ENCODE measurements at places on chromosomes 13 and 19.

GRCh38 chr13:52160053-52160452, 656 bp upstream of the NEK3 start:
- no peak for DNase-seq

GRCh38 chr19:52664461-52664860, 26.3 kb upstream of the ZNF83 start:
- no peak for DNase-seq

DNA sequence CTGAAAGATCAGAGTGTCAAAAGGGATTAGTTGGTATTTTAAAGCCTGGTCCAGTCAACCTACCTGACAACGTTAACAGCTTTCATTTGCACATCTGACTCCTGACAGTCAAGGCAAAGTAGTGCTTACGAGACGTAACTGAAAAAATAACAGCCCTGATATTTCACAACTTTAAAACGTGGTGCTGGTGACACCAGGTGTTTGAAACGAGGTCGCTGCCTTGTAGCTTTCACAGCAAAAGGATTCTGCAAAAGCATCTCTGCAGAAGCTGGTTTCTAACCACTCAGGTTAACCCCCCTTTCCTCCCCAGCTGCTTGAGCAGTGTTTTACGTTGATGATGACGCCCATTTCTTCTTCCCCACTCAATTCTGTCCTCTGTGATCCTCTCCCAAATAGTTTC, 23.3 kb downstream of the GGACT start:
- DNase-seq = no peak

GRCh38 chr19:44875666-44876451, 15.2 kb upstream of the TOMM40 start:
- peak; percentile 36 for DNase-seq

DNA sequence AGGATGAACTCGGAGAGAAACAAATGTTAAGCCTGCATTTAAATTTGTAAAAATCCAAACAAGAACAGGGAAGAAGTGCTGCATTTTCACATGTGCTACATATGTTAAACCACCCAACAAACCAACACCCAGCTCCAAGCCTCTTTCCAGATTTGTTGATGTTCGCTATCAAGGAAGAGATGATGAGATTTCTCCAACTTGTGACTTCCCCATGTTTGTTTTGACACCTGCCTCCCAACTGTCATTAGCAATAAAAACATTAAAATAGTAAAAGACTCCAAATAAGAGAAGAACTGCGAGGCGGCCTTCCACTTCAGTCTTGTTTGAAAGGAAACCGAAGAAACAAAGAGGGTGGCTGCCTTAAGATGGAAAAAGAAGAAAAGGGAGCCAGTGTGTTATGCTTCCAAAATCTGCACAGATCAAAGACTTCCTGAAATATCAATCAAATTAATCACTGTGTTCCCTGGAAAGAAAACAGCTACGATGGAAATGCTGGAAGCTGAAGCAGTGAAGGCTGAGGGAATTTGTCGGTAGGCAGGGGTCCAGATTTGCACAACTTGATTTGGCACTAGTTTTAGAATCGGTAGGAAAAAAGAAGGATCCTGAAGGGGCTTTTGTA, 14.0 kb upstream of the GGACT start:
- no peak for DNase-seq

DNA sequence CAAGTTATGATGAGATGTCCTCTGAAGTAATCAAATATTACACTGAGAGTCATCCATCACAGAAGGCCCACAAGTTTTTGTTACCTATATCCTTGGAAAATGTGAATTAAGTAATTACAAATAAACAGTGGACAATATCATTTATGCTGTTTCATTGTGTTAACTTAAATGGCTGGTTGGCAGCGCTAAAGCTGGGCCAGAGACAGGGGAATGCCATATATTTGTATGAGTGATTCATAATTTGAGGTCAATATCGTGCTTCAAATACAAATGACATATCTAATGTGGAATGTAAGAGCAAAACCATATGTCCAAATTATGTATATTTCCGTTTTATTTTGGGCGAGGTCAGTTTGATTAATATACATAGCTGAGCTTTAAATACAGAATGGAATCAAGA, 1556.2 kb downstream of the SLITRK5 start:
- DNase-seq = no peak

Data from RPMI7951 (cell line).